Vagina (tissue), 2 donors: ENCODE measurements at places on chromosomes 16 and 17.

- DNase-seq, result no peak
These were observed 311.2 kb downstream of the C16orf95 start for GRCh38 chr16:87006021-87006420.

DNA sequence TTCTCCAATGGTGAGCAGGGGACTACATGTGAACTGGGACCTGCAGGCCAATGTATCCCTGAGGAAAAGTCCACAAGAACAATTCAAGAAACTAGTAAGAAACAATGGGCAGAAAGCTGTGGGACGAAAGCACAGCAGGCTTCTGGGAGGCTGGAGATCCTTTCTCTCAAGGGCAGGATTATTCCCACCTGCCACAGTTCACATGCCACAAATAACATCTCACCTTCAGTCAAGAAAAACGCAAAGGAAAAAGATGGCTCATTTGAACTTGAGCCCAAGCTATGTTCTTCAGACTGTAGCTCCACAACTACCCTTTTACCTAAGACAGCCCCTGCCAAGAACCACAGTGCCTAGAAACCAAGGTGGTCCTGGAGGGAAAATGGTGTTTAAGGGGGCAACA lies 13.0 kb downstream of the HAS3 start:
- no peak for DNase-seq

- DNase-seq, result no peak
These were observed 4.8 kb downstream of the TNFAIP1 start for GRCh38 chr17:28340374-28340773.

GRCh38 chr17:56870081-56870651 lies 36.2 kb downstream of the DGKE start:
- no peak for DNase-seq

- DNase-seq, result no peak
These were observed 3.4 kb downstream of the MT1G start for GRCh38 chr16:56664506-56664905.

GRCh38 chr16:72996291-72997062 lies 51.5 kb downstream of the ZFHX3 start:
- DNase-seq, result no peak
